ENCODE measurements at places on chromosomes 11 and 22.

GRCh38 chr11:27150098-27150497 is 109.5 kb downstream of the BBOX1 start:
- no peak for DNase-seq

- no peak for DNase-seq
Observed at GRCh38 chr11:117456027-117456720, 128.5 kb downstream of the CEP164 start.

- no peak for DNase-seq
Observed at GRCh38 chr11:61369372-61370348, 7.5 kb downstream of the TMEM138 start.

GRCh38 chr11:1153105-1153950 is 4.4 kb upstream of the MUC5AC start:
- no peak for DNase-seq

DNA sequence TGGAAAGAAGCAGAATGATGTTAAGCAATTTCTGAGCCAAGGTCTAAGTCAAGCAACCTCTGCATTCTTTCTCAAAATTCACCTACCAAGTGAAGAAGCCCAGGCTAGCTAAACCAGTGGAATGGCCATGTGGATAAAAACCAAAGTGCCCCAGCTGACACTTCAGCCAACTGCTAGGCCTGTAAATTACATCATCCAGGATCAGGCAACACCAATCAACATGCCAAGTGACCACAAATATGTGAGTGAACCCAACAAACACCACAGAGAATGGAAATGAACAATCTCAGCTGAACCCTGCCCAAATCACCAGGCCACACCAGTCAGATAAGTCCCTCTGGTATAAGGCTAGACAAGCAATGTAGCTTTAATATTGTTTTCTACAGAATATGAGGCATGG is 25.1 kb upstream of the FJX1 start:
- no peak for DNase-seq

GRCh38 chr22:47281126-47282106 is 519.0 kb downstream of the TBC1D22A start:
- DNase-seq: no peak

- DNase-seq: no peak
Observed at GRCh38 chr11:22778642-22779041, 51.0 kb downstream of the SVIP start.

GRCh38 chr22:42863349-42863961 is 6.4 kb upstream of the ARFGAP3 start:
- no peak for DNase-seq

DNA sequence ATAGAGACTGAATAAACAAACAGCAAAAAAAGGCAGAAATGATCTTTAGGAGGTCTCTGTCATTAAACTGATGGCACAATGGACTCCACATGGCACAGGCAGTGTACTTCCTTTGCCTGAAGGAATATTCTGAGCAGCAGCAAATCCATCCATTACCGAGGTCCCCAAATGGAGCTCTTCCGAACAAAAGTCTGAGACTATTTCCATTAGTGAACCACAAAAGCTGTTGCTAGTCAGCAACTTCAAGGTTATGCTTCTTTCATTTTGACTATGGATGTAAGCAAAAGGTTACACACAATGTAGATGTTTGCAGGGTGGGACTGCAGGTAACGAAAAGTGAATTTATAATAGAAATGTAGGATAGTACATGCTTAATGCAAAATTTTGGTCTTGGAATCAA is 14.5 kb downstream of the NARS2 start:
- DNase-seq: no peak

GRCh38 chr11:30495437-30495836 is 90.7 kb downstream of the MPPED2 start:
- DNase-seq: no peak

- peak; percentile 47 for DNase-seq
Observed at GRCh38 chr11:79060081-79060953, 380.5 kb downstream of the TENM4 start.

- no peak for DNase-seq
Observed at GRCh38 chr11:1757861-1758610, 5.7 kb downstream of the CTSD start.

DNA sequence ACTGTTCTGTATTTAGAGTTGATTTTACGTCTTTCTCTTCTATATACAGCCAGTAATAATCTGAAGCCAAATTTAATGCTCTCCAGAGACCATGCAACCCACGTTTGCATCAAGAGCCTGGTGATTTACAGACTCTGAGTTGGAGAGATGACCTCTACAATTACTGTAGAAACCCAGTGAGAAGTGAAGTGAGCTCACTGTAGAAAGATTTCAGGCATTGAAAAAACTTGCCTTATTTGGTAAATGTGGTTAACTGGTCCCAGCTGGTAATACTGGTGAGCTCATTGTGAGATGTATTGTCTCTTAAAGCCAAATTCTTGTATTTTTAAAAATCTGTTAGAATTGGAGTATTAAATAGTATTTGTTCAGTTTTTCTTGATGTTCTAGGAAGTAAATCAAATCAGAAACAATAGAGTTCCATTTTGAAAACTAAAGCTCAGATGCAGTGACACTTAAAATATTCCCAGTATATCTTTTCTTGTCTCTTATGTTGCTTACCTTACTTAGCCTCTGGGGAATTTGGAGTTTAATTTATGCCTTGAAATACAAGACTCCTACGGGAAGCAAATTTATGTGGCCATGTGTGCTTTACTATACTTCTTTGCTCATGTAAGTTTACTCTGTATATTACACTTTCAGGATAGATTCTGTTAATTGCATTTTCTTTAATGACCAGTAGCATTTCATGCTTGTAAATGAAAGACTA is 189.9 kb downstream of the ARHGAP42 start:
- peak; percentile 87 for DNase-seq

- DNase-seq: no peak
Observed at GRCh38 chr11:19816817-19817216, 104.2 kb downstream of the NAV2 start.

- DNase-seq: no peak
Observed at GRCh38 chr22:39297490-39298240, 21.8 kb downstream of the RPL3 start.

DNA sequence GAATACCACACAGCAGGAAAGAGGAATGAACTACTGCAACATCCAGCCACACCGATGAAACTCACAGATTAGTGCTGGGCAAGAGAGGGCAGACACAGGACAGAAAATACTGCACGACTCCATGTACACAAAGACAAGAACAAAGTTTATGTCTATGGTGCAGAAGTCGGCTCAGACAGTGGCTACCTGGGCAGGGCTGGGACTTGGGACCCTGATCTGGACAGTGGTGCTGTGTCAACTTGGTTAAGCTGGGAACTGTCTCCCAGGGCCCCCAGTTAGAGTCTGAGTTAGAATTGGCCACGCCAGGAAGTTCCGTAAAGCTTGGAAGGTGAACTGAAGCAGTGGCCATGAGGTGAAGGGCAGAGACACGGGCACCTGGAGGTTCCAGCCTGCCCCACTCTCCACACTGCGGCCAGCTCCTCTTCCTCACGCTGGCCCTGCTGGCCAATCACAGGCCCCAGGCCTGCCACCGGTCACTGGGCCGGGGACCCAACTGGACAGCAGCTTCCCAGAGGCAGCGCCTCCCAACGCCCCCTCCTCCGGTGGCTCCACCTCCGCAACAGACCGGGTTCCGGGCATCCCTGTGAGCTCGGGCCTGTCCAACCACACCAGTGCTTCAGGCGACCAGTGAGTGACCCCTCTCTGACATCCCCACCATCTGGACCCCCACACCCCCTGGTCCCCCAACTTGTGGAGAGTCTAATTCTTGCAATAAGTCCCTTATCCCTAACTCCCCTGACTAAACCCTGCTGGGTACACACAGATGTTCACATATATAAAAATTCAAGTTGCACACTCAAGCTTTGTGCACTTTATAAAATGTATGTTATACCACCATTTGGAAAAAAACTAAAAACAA is 93.7 kb downstream of the MICAL3 start:
- DNase-seq: no peak

DNA sequence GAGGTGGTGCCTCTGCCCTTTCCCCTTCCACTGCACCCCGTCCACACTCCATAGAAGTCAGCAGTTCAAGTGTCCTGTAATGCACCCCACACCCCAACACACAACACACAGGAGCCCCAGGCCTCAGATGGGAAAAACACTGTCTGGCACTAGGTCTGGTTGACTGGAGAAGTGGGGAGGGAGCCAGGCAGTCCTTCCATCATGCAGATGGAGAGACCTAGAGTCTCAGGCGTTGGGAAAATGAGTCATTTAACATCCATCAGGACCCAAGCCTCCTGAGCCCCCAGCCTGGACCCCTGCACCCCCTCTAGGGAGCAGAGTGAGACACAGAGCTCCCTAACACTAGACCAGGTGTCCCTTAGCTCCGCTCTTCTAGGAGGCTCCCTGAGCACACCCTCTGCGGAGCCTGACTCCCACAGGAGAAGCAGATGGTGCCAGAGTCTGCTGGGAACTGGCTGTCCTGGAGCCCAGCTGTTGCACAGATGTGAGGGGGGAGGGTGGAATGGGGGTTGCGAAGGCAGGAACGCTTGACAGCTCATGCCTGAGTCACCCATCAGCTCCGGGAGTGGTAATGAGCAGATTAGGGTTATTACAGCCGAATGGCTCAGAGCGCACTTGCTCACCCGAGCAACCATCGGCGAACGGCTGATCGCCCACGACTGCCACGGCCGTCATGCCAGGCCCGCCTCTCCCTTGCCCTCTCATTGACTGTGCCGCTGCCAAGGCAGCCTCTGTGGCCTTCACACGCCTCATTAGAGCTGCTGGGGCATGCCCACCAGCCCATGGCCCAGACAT is 22.1 kb upstream of the SYT7 start:
- DNase-seq: no peak

DNA sequence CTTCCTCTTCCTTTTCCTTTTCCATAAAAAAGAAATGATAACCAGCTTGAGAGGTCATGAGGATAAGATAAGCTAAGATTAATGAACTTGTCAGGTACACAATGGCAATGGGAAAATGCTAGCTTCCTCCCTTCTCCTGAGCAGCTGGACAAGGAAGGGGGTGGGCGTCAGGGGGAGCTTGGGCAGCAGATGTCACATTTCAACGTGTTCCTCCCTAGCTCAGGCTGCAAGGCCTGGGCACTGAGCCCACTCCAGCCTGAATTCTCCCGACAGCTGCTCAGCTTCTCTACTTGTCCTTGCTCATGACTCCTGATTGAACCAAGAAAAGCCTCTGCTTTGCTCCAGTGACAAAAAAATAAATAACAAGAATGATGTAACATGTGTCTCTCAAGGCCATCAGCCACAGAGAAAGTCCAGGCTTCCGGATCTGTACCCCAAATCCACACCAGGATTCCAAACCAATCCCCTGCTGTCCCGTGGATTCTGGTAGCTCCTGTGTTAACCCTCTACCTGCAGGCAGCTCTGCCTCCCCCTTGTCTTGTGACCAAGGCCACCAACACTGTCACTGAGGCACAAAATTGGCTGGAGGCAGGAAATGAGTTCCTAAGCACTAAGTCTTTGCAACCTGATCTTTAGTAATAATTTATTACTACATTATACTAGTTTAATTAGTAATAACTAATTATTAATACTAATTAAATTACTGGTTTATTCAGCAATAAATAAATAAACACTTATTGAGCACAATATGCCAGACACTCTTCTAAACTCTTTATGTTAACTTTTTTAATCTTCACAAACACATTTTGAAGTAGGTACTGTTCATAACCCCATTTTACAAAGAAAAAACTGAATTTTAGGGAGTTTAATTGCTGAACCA is 146.5 kb downstream of the CCDC34 start:
- no peak for DNase-seq

DNA sequence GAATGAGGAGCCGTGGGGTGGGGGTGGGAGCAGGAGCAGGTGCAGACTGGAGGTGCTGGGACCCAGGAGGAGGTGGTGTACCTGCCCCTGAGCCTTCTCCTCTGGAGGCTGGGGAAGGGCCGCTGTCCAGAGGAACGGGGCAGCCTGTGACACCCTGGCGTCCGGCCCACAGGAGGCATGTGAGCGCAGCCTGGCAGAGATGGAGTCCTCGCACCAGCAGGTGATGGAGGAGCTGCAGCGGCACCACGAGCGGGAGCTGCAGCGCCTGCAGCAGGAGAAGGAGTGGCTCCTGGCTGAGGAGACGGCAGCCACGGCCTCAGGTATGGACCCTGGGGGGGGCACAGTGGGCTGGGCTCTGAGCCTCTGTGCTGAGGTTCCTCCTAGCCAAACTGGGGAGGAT is 42.2 kb upstream of the GCAT start:
- no peak for DNase-seq

DNA sequence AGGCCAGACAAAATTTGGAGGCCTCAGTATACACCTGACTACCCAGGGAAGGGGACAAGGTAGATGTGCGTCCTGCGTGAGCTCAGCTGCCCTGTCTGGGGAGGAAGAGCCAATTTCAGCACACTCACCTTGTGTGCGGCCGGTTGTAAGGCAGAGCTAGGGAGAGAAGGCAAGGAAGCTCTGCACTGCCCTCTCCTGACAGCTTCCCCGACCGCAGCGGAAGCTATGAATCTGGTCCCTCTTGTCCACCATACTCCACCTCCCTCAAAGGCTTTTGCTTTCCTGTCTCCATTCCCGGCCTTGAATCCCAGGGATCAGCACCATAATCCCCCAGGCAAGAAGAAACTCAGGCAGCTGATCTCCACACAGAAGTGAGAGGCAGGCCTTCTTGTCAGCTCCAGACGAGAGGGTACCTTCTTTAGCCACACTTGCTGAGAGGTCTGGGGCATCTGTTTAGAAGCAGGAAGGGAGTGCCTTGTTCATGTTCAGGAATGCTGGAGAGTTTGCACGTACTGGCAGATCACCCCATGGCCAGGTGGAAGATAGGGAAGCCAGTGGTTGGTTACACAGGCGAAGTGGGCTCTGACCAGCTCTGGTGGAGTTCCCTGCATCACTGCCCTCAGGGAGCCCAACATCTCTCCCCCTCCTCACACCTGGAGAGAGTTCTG is 62.5 kb downstream of the FEZ1 start:
- DNase-seq: no peak

GRCh38 chr22:31822523-31822922 is 68.7 kb downstream of the DEPDC5 start:
- no peak for DNase-seq

GRCh38 chr11:34487430-34487829 is 26.2 kb downstream of the ELF5 start:
- DNase-seq: no peak

GRCh38 chr11:134716582-134716981 is 304.5 kb upstream of the B3GAT1 start:
- no peak for DNase-seq
